Thyroid gland (tissue), 4 donors: ENCODE measurements at places on chromosomes 1 and 21. TPM values are rescaled to one million over a fixed set of nuclear protein-coding genes. Genes with fewer than 3 reads are reported as not detected.

GRCh38 chr21:42308161-42308913 is 6.9 kb downstream of the TFF3 start:
- no peak for DNase-seq

GRCh38 chr1:204900721-204901120 is 30.1 kb downstream of the NFASC start:
- no peak for DNase-seq

DNA sequence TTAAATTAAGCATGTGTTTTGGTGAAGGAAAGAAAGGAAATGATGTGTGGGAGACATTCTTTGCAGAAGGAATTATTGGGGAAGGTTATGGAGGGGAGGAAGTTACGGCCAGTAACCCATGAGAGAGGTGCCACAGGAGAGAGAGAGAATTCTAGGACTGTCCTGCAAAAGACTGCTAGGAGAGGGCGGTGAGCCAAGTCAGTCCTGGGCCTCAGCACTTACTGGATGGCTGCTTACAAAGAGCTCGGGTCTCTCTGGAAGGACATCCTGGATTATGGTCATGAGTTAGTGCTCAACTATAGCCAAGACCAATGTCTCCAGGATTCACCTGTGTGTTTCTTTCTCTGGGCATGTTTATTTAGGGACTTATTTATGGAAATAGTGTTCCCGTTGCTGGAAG is 74.4 kb upstream of the HSD17B7 start:
- DNase-seq, result peak; percentile 72

DNA sequence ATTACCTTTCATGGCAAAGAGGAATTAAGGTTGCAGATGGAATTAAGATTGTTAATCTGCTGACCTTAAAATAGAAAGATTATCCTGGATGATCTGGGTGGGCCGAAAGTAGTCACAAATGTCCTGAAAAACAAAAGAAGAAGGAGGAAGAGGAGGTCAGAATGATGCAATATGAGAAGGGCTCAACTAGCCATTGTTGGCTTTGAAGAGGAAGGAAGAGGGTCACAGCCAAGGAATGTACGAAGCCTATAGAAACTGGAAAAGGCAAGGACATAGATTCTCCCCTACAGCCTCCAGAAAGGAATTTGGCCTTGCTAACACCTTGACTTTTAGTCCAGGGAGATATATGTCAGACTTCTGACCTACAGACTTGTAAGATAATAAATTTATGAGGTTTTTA is 39.4 kb upstream of the FMOD start:
- no peak for DNase-seq

DNA sequence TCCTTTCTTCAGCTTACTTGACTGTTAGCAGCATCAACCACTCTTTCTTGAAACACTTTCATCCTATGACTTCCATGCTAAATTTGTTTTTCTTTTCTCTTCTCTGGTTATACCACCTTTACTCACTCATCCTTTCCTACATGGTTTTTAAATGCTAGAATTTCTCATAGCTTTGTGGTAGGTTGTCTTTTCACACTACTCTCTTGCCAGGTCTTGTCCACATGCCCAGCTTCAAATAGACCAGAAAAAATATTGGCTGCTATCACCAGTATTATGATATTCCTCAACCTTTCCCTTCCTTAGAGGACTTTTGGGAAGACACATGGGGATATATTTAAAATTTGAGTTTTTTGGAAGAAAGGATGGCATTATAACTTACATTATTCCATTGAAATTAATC is 48.8 kb downstream of the PPP1R12B start:
- no peak for DNase-seq

GRCh38 chr1:75327395-75327794 is 193.2 kb downstream of the LHX8 start:
- no peak for DNase-seq

DNA sequence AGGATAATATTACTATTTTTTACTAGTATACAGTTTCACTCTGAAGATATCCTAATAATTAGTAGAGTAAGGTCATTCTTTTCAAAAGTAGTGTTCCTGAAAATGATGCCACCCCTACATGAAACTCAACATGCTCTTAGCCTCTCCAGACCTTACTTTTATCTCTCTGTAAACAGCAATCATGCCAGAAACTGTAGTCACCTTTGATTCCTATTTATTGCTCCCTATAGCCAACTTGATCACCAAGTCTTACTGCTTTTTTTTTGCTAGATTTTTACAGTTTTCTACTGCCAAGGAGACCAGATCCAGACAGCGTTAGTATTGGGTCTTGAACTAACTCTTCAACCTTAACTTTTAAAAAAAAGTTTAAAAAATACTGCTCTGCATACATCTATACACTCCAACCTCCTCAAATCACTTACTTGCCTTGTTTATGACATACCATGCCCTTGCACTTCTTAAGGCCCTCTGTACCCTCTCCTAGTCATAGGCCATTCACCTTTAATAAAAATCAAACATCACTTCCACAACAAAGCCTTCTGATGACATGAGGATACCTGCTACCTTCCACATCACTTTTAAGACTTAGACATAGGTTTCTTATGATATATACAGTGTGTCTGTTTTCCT is 36.1 kb downstream of the ZNHIT6 start:
- no peak for DNase-seq

- peak; percentile 26 for DNase-seq
These were observed 60.2 kb downstream of the TOMM20 start for GRCh38 chr1:235068158-235069121.

- no peak for DNase-seq
These were observed 41.8 kb downstream of the XCL1 start for GRCh38 chr1:168617974-168618750.

DNA sequence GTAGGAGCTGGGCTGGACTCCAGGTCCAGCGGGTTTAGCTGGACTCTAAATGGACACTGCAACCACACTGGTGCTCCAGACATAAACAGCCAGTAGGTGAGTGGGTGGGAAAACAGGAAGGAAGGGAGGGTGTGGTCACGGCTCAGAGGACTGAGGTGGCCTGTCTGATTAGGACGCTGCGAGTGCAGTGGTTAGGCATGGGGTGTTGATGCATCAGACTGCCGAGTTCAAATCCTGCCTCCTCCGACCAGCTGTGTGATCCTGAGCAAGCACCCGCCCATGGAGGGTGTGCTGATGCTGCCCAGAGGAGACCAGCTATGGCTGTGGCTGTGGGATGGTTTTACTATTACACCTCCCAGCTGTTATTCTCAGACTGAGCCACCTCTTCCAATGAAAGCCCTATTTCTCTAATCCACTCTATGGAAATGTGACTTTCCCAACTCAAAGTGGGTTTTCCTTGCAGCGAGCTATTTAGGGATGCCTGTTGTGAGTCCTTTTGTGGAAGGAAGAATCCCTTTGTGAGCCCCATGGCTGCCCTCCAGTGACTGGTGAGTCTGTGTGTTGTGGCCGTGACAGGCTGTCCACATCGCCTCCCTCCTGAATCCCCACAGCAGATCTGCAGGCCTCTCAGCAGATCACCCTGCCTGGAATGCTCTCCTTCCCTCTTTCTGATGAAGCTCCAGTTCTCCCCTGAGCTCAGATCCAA is 56.6 kb upstream of the EDN2 start:
- no peak for DNase-seq

DNA sequence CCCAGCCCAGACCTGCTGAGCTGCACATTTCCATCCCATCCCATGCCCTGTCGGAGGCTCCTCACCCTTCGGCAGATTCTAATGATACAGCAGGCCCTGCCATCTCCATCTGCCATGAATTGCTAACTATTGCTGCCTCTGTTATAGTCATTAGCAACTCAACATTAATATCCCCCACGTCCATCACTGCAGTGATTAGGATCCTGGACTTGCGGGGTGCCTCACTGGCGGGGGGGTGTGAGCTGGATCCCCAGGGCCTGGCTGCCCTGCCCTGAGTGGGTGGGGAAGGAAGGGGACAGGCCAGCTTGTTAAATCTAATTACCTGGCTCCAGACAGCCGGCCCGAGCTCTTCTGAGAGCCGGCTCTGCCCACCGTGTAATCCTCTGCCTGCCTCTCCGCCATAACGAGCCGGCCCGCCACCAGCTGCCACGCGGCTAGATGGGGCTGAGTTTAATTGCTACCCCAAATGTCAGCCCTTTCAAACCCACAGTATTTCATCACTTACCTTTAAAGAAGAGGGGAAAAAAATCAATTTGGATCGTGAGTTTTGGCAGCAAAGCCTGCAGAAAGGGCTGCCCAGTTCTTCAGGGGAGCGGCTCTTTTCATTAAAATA is 227.3 kb upstream of the CSF3R start:
- no peak for DNase-seq

- DNase-seq, result peak; percentile 3
These were observed 150.6 kb downstream of the RWDD3 start for GRCh38 chr1:95384567-95384966.

Gene RUNX1
- total RNA-seq, result 5.4 TPM

Gene OR2T29
- not detected for total RNA-seq

Gene RIIAD1
- not detected for total RNA-seq

Gene PRDX1
- 939 TPM for total RNA-seq

Gene BMP8B
- total RNA-seq, result 6.6 TPM

Gene F13B
- total RNA-seq, result not detected

Gene SUSD4
- total RNA-seq, result 0.83 TPM

Gene AVPR1B
- 0.38 TPM for total RNA-seq

Gene EXO1
- not detected for total RNA-seq
